ENCODE measurements at places on chromosomes 6 and 20. TPM values are rescaled to one million over a fixed set of nuclear protein-coding genes. Genes with fewer than 3 reads are reported as not detected.

The PRKN gene
- total RNA-seq = 2.3 TPM

DNA sequence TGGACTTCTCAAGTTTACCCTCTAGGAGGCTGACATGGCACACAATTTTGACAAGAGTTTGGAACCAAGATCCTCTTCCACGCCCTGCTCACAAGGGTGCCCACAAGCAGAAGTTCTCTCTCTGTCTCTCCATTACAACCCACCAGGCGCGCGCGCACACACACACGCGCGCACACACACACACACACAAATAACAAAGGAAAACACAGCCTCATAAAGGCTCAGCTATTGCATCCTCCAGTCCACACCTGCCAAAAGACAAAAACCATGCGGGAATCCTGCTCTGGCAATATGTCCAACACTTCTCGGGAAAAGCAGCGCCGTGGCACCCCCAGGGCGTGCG lies 870 bp downstream of the PAK5 start:
- ATAC-seq = no peak

- ATAC-seq = no peak
Observed at GRCh38 chr6:67252663-67253062, 1382.4 kb upstream of the ADGRB3 start.

DNA sequence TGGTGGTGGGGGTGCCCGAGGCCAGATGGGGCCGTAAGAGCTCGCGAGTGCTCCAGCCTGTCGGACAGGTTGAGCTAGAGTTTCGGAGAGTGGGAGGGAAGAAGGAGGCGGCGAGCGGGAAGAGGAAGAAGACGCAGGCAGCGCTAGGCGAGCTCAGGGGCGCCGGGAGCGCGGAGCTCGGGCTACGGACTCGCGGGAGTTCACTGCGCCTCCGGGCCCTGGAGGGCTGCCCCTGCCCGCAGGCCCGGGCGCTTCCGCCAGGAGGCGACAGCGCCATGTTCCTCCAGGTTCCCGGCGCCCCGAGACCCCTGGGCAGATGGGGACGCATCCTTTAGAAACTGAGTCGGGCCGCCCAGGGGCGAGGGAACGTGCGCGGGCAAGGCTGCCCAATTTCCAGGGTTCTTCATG lies 984 bp downstream of the TFAP2C start:
- ATAC-seq = peak; percentile 40

DNA sequence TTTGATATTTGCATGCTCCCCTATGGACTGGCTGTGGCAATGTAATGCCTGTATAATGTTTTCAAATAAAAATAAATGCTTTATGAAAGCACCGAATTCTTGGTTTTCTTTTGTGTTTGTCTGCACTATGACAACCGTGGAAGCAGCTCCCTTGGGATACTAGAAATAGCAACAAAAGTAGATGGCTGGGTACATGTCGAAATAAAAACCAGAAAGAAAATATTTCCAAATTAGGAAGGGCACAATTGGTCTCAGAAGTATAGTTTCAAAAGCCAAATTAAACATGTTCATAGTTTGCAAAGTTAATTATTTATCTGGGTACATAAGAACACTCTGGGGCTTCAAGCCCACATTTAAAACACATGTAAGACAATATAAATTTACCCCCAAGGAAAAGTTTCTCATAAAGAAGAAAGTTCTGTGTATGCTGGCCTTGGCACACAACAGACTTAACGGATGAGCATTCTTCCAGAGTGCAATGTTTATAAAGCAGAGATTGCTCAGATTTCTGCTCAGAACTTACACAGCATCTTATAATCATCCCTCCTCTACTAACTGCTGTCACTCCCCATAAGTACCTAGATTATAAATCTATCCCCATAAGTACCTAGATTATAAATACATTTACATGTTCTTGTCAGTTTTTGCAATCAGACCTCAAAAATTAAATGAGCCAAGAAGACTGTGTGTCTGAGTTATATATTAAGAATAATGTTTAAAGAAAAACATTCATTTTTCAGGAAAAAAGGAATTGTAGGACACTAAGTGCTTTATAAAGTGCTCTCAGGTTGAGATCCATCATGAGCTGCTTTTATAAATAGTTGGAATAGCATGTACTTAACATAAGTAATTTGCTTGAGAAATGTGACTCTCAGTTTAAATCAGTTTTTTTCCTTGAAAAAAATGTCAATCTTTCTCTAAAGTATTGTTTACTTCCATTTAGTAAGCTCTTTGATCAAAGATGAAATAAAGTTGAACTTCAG lies 230.2 kb upstream of the PLN start:
- no peak for ATAC-seq

DNA sequence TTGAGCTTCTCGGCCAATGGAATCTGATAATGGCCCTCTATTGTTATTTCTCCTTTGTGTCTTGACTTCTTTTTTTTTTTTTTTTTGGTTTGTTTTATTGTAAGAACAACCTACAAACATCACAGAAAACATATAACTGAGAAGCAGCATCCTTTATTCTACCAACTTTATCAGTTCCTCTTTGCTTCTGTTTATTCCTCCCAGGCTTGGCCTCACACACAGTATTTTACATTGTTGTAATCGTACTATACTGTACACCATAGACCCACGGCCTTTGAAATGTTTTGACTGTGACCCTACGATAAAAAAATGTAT lies 558 bp upstream of the CCDC167 start:
- ATAC-seq = no peak

DNA sequence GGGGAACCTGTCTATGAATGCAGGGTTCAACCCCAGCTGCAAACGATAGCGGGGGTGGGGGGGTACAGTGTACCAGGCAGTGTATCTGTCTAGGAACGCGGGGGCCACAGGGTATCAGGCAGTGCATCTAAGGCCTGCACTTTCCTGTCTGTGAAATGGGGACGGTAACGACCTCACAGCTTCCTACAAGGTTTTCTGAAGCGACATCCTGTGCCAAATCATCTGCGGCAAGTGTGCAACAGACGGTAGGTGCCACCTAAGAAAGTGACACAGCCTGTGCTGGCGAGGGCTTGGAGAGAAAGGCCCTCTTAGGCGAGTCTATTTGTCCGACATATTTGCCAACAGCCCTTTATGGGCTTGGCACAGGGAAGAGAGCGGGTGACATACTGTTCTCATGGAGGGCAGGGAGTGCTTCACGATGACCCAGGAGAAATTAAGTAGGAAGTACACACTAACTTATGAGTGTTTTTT lies 3.8 kb downstream of the DIDO1 start:
- no peak for ATAC-seq

DNA sequence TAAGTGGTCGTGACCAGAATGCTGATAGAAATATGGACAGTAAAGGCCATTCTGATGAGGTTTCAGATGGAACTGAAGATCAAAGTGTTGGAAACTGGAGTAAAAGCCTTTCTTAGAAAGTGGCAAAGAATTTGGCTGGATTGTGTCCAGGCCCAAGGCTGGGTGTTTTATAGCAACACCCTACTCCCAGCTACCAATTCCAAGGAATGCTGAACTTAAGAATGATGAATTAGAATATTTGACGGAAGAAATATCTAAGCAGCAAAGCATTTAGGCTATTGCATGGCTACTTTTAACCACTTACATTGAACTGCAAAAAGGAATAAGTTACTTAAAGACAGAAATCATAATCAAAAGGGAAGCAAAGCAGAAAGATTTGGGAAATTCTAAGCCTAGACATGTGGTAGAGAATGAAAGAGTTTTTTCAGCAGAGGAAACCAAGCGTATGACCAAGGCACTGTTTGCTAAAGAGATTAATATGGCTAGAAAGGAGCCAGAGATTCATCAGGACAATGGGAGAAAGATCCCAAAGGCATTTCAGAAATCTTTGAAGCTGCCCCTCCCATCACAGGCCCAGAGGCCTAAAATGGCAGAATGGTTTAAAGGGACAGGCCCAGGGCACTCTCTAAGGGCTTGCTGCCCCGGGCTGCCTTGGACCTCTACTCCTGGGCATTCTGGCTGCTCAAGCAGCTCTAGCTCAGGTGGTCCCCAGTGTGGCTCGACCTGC lies 25.8 kb downstream of the SDHAF4 start:
- ATAC-seq = peak; percentile 39

All from motor neuron (in vitro differentiated cells).